ENCODE measurements at places on chromosomes 7 and 10. TPM values are rescaled to one million over a fixed set of nuclear protein-coding genes. Genes with fewer than 3 reads are reported as not detected.

Gene PLPP4
- not detected for total RNA-seq

Gene ZNF804B
- not detected for total RNA-seq

Gene SPAG6
- not detected for total RNA-seq

GRCh38 chr10:89307269-89307577 lies 5.4 kb downstream of the IFIT2 start:
- no peak for DNase-seq

DNA sequence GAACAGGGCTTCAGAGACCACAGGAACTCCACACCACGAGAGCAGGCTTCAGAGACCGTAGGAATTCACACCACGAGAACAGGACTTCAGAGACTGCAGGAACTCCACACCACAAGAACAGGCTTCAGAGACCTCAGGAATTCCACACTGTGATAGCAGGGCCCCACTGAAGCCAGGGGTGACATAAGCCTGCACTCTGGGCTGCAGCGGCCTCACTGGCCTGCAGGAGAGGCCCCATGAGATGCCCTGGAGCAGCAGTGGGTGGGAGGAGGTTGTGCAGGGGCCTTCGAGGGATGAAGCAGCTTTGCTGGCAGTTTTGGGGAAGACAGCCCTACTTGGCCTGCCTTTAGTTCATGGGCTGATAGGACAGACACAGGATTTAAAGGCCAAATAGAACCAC lies 614.7 kb downstream of the PTPRN2 start:
- DNase-seq, result no peak

- DNase-seq, result no peak
Measured at GRCh38 chr10:80412486-80412885, 4.1 kb downstream of the PRXL2A start.

GRCh38 chr10:15472431-15473395 lies 101.6 kb upstream of the FAM171A1 start:
- peak; percentile 5 for DNase-seq

DNA sequence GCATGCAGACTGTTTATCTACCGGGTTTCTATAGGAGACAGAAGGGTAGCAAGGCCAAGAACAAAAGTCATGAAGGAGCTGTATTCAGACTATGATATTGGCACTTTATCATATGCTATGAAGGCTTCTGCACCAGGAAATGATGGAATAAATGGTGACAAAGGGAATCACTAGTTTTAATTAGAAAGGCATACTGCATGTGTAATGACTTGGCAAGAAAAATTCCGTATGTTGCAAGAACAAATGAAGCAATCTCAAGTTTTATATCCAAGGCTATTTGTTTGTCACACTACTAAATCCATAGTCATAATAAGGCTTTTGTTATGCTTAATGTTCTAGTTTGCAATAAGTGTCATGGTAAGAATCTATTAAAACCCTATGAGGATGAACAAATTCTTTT lies 230.9 kb downstream of the ZEB1 start:
- no peak for DNase-seq

GRCh38 chr7:55119571-55119970 lies 100.8 kb downstream of the EGFR start:
- no peak for DNase-seq

DNA sequence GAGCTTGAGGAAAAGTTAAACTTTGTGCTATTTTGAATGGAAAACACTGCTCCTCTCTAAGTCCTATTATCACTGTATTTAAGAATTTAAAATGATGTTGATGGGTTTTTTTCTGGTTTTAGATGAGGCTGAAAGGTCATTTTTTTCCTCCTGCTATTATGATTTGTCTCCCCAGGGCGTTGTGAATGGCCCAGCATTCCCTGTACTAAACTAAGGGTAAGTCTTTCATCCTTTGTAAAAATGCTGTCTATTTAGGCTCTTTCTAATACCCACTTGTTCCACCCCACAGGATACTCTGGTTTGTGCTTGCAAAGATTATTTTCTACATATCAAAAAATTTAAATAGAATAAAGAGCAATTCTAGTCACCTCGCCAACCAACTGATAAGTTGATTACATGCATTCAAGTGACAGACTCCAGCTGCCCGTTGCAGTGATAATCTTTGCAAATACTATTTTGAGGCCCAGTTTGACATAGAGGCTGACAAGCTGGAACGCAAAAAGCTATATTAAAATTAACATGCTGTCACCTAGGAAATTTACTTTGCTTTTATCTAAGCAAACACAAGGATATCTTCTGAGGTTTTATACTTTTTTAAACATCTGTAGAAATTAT lies 222.3 kb upstream of the TMEM229A start:
- DNase-seq, result peak; percentile 5

DNA sequence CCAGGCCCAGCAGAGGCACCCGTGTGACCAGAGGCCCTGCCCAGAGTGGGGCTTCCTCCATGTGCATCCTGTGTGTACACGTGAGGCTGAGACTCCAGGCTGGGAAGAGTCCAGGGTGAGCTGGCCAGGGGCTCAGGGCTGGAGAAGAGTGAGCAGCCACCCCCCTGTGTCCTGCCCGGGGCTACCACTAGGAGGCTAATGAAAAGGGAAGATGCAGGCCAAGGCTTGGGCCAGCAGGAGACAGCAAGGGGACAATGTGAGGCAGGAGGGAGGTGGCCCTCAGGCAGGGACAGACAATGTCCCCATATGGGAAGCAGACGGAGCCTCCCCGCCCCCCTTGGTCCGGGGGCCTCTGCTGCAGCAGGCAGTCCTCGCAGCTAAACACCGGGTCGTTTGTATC lies 102.0 kb downstream of the HIF1AN start:
- no peak for DNase-seq

DNA sequence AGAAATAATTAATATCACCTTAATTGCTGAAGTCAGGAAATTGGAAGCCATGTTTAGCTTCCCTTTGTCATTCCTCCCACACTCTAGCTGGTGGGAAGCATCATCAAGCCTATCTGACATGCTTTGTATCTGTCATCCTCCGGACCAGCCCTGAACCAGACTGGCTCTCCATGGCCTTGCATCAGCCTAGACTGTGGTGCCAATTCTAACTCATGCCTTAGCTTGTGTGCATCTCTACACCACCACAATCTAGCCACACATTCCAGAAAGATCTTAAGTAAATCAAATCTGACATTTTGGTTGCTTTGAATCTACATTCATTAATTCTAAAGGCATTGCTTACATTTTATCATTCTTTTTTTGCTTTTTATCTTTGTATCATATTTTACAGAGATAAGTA lies 196.4 kb upstream of the VSTM2A start:
- DNase-seq, result no peak

DNA sequence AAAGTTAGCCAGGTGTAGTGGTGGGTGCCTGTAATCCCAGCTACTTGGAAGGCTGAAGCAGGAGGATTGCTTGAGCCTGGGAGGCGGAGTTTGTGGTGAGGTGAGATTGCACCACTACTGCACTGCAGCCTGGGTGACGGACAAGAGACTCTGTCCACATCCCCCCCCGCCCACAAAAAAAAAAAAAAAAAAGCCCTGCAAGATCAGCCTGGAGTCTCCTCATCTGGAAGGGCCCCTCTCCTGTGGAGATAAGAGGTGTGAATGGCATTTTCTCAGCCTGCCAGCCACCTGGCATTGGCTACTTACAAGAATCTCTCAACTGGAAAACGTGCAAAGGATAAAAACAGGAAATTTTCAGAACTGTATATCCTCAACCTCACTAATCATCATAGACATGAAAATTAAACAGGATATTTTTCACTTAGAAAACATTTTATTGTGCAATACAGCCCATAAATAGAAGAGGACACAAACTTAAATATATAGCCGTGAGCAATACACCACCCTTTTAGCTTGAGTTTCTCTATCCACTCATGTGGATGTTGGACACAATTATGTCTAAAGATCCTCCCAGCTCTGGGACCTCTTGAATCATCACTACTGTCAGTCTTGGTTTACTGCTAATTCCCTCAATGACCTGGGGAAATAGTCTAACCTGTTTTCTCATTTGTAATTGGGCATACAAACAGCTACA lies 11.3 kb upstream of the TSPAN15 start:
- no peak for DNase-seq

GRCh38 chr7:109890622-109891021 lies 1200.3 kb upstream of the LRRN3 start:
- DNase-seq, result no peak

GRCh38 chr10:73095481-73096021 lies 1.1 kb downstream of the P4HA1 start:
- peak; percentile 26 for DNase-seq

All from heart right ventricle (tissue), 16 donors.